ENCODE measurements at places on chromosomes 12 and 14.

- no peak for DNase-seq
Observed at GRCh38 chr12:120438495-120439198, 734 bp downstream of the COX6A1 start.

DNA sequence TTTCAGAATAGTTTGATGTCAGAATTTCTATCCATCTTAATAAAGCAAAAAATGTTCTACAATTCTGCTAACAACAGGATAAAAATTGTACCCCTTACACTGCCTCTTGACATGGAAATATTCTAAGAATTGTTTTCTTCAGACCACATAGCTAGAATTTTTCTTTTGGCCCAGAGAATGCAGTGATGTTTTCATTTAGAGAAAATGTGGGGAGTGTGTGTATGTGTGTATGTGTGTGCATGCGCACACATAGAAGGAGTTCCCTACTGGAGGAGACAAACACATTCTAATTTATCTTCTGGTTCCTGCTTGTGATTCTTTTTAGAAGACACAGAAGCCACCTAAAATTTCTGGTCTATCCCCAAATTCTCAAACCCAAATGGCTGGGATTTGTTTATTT, 1145.7 kb downstream of the VRK1 start:
- DNase-seq, result peak; percentile 49

DNA sequence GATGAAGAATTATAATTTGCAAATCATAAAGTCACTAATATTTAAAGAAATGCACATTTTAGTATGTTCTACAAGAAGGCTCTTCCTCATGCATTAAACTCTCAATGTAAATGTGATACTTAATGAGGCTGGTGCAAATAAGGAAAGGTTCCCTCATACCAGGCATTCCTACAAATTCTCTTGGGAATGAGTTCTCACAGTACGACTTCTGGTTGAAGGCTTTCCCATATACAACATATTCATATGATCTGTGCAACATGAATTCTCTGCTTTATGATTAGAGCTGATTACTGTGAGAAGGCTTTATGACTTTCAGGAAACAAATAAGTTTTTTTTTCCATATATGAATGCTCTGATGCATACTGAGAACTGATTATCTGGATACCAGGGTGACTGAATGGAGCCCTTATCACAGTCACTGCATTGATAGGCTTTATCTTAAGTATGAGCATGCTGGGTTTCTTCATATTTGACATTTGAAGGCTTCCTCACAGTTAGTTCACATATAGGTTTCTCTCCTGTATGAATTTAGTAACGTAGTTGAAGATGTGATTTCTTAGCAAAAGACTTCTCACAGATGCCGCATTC, 293.9 kb downstream of the RAD51B start:
- DNase-seq, result peak; percentile 78

DNA sequence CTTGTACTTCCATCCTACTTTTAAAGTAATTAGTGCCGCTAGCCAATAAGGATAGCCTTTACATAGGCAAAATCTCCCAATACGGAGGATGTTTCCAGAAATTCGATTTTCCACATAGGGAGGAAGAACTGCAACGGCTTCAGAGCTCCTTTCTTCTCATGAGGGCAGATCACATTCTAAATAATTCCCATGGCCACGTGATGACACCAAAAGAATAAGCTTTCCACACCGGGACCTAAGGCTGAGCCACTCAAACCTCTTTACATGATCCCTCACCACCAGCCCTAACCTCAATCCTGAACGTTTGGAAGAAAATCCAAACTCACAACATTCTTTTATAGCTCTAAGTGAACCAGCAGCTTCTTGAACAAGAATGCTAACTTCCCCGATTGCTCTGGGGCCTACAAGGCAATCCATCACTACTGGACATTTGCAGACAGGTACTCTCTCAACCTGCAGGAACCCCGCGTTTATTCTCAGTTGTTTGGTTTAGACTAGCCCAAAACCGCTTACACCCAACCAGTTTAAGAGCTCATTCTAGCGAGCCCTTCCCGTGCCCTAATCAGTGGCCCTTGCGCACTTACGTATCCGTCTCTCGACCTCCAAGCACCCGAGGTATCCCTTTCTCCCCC, 884 bp downstream of the CAPRIN2 start:
- peak; percentile 13 for DNase-seq

DNA sequence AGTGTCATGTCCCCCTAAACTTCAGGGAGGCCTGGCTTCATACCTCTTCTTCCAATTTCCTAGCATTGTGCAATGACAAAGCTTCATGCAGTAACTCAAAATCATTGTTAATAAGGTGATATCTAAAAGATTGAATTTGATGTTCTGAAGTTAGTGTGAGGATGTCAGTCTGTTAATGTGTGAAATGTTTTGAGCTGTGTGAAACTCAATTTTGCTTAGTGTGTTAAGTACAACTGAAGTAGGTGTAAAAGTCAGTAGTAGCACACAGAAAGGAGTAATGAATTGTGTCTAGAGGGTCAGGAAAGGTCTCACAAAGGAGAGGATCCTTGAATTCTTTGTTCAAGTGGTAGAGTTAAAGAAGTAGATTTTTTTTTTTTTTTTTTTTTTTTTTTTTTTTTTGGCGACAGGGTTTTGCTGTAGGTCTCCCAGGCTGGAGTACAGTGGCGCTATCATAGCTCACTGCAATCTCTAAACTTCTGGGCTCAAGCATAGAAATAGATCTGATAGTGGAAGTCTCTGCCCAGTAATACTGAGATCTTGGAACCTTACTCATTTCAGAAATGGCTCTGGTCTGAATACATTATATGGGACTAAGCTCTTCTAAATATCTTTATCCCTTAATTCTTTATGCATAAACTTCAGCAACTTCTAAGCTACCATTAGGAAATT, 63.9 kb downstream of the FUT8 start:
- DNase-seq, result no peak

- DNase-seq, result no peak
Observed at GRCh38 chr12:30063435-30063945, 279.7 kb upstream of the TMTC1 start.

DNA sequence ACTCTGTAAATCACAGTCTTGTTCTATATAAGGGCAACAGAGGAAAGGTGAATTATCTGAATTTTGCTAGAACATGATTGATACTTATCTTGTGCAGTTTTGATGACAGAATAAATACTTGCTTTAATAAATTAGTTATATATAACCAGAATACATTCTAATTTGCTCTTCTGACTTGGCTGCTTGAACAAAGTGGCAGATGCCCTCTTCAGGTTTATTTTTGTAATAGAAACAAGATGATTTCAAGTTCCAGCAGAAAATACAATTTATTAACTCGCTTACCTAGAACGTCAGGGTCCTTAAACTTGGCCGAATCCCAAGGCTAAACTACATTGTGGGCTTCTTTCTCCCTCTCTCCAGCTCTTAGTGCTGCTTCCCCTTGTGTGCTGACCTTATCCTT, 57.6 kb upstream of the SSTR1 start:
- DNase-seq, result no peak

Measured in fibroblast of skin of abdomen (primary cell).